ENCODE measurements at places on chromosomes 3 and 15.

DNA sequence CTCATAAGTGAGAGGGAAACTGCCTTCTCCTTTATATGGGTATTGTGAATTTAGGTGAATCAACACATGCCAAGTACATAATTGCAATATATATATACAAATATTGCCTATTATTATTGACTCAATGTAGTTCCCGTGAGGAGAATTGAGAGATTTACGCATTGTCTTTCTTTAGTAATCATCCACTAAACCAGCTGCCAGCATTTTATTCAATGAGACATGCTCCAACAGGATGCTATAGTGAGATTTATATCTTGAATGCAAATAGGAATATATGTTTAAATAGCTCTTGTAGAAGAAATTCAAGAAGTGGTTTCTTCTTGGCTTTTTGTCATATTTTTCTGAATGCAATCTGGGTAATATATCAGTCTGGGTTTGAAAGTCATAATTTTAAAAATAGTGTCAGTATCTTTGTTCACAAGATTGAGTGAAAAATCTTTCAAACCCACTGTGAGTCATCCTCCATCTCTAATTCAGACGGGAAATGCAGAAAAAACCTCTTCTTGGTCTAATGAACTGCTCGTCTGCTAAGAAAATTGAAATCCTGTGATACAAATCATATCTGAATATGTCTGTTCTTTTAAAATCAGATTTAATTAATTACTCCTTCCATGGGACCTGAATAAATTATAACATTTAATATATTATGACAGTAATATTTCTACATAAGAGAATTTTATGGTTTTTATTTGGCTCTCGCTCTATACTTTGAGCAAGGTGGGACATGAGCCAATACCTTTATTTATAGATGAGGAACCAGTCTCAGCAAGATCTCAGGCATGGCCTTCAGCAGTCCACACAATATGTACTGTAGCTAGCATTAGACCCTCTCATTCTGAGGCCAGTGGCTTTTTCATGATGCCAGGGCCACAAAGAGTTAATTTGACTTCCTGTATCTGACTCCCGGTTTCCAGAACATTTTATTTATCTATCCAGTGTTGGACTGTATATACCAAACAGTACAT is 516.0 kb downstream of the GABRG3 start:
- DNase-seq, result no peak

DNA sequence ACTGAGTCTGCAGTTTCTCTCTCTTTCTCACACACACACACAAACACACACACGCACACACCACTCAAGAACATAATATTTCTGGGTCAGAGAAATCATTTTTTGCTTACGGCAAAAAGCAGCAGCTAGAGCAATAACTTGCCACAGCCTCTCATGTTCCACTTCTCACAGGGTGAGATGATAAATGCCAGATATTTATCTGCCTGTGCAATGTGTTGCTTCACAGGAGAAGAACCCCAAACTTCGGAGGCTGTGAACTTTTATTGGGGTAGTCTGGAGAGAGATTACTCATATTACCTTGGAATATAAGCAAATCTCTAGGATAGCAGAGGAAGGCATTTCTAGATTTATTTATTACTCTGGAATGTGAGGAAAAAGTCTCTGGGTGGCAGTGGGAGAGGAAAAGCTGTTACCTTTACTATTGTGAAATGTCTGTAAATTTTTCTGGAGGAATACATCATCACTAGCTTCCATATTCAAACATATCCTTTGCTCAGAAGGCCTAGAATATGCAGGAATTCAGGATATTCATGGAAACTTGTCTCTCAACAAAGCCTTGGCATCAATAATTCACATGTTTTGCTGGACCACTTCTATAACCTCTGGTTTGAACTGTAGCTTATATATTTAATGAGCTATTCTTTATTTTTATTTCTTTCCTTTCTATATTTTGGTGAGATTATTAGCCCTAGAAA is 369.2 kb downstream of the NSUN3 start:
- no peak for DNase-seq

DNA sequence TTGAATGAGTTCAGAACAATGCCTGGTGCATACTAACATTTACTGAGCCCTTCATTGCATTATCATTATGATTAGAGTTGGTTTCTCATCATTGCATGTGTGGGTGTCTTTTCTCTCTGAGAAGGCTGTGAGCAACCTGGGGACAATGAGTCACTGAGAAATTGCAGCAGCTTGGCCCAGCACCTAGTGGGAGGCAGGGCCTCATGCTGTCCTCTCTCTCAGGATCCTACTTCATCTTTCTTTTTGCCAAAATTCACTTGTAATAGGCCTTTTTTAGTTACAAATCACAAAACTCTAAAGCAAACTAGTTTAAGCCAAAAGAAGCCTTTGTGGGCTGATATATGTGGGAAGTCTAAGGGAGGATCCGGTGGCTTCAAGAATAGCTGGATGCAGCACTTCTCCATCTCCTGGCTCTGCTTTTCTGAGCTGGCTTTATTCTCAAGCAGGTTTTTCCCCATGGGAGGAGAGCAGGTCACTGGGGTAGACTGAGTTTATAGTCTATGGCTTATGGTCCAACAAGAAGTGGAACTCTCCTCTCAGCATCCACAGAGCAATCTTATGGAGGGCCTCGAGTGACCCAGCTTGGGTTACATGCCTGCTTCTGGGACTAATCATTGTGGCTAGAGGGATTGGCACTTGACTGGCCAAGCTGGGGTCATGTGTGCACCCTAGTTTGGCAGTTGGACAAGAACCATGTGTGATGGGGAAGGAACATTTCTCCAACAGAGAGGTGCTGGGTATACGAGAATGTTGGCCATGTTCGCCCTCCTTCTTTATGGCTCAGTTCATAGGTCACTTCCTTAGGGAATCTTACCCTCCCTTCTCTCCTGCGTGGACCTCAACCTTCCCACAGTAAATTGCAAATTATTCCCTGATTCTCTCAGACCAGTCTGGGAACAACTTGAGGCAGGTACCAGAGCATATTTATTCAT is 8.7 kb upstream of the CAMK1 start:
- DNase-seq, result peak; percentile 36

DNA sequence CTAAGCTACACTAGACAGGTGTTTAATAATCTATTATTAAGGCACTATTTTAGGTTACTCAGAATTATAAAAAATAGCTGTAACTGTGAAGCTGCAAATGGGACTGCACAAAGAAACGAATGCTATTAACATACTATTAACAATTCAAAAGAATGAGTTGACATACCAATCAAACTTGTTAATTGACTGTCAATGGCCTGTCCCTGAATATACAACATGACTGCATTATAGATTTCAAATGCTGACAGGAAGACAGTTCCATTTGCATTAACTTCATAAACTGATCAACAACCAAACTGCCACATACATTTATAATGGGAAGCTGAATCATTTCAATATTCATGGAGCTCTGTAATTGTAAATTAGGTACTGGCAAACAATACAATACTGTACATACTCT is 169.0 kb upstream of the NANOGP8 start:
- no peak for DNase-seq

GRCh38 chr3:57948781-57949242 is 59.4 kb upstream of the FLNB start:
- no peak for DNase-seq

DNA sequence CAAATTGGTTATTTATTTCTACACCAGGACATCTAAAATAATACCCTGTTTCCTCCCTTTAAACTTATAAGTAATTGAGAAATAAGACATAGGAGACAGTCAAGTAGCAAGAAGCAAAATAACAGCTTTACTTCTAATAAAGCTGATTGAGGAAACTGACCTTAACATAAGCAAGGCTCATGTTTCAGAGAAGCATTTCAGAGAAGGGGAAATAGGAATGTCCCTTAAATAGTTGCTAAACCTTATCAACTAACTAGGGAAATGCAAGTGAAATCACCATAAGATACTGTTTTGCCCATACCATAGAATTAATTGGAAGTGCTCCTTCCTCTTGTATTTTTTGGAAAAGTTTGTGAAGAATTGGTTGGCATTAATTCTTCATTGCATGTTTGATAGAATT is 84.9 kb downstream of the B3GALNT1 start:
- no peak for DNase-seq

DNA sequence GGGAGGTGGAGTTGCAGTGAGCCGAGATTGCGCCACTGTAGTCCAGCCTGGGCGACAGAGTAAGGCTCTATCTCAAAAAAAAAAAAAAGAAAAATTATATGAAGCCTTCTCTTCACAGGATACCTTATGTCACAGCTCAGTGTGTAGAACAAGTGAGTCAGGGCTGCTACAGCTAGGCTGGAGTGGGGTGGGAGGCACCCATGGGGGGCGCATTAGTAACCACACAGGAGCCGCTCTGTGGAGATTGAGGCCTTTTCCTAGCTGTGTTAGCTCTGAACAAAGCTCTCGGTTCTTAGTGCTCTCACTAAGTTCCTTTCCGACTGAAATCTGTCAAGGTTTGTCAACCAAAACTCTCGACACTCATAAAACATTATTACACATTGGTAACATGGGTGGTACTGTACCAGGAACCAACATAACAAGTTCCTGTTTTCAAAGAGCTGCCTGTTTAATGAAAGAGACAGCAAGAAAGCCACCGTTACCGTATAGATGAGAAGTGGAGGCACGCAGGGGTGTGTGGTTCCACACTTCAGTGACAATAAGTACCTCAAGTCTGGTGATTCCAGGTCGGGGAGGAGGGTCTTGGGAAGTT is 4.5 kb downstream of the LRRC31 start:
- DNase-seq, result no peak

- DNase-seq, result no peak
These were observed 2.7 kb downstream of the CERS3 start for GRCh38 chr15:100526027-100526481.

GRCh38 chr3:30664884-30665283 is 58.5 kb downstream of the TGFBR2 start:
- no peak for DNase-seq

DNA sequence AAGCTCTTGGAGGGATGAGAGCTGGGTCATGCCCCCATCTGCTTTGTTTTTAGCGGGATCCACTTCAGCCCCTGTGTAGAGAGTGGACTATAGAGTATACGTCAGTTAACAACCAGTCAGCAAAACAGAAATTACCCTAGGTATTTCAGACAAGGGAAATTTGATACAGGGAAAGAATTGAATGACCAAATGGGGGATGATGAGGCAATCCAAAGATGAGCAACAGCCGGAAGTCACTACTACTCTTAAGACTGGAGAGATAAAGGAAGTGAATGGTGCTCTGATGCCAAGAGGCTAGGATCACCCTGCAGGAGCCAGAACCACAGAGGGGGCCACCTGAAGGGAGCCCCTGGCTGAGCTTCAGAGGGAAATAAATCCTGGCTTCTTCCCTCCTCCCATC is 1.7 kb upstream of the GPR62 start:
- DNase-seq, result no peak

- DNase-seq, result no peak
These were observed 111.1 kb upstream of the CBLB start for GRCh38 chr3:105979961-105980360.

GRCh38 chr3:134027631-134028030 is 2.1 kb downstream of the SLCO2A1 start:
- no peak for DNase-seq

DNA sequence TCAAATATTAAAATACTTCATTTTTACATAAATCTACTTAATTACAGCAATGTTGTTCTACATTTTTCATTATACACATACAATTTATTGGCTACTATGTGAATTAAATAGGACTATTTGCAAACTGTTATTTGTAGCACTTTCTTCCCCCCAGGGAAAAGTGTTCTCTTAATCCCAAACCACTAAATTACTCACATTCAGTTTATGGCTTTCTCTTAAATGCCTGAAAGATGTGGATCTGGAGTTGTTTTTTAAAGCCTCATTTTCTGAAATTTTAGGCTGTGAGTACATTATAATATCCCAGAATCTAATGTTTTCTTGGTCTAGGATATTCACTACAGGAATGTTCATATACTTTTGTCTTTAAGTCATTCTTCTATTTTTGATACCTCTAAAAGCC is 32.7 kb downstream of the PRTG start:
- DNase-seq, result no peak

- no peak for DNase-seq
These were observed 96.6 kb downstream of the LRRC3B start for GRCh38 chr3:26719134-26719533.

GRCh38 chr3:71977525-71977924 is 192.6 kb upstream of the PROK2 start:
- DNase-seq, result no peak

- no peak for DNase-seq
These were observed 129.8 kb upstream of the GBE1 start for GRCh38 chr3:81891055-81891895.

DNA sequence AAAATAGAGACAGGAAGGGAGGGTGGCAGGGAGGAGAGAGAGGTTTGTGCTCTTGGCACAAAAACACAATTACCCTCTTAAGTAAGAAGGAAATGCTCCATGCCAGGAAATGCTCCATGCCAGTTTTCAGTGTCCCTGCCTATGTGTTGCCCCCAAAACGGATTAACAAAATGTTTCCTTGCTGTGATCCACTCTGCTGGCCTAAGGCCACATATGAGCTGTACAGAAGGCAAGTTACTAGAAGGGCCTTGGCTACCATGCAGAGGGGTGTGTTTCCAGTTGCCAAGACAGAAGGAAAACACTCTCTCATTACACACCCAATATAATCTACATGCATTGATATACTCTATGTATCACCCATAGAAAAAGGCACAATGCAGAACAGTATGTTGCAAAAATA is 98.2 kb upstream of the PTPRG start:
- no peak for DNase-seq

- DNase-seq, result no peak
These were observed 127.9 kb downstream of the SLC9A9 start for GRCh38 chr3:143720381-143720780.

- DNase-seq, result no peak
These were observed 73.9 kb downstream of the ATP10A start for GRCh38 chr15:25789211-25789610.

DNA sequence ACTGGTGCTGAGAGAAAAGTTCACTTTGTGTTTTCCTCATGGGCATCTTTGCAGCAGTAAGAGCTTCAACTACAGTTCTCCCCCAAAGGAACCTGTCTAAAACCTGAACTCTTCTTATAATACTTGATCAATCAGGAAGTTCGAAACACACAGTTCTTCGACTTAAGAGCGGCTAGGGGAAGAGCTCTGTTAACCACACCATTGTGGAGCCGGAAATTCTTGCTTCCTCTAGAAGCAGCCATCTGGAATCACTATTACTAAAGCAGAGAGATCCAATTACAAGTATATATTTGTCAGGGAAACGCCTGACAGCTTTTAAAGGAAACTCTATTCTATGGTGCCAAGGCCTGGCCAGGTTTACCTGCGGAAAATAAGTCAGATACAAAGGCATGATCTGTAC is 337.3 kb upstream of the CBLB start:
- DNase-seq, result no peak

GRCh38 chr15:83784975-83785374 is 131.1 kb downstream of the ADAMTSL3 start:
- DNase-seq, result no peak

DNA sequence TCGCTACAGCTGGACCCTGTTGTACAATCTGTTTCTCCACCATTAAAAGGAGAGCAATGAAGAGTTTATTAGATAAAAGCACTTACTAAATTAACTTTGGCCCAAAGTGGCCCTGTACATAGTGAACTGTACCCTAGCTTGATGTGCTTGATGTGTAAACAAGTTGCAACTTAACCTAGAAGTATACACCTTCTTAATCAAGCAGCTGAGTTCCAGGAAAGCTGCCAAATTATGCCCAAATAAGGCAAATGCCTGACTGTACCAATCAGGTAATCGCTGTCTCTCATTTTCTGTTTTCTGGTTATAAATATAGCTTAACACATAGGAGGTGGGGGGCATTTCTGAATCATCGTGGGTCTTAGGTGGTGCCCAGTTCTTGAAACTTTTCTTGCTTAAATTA is 704.8 kb upstream of the CBLB start:
- DNase-seq, result no peak

Measured in stimulated activated CD8-positive, alpha-beta memory T cell treated with anti-CD3 and anti-CD28 coated beads, Interleukin-4, amount 100 ng/mL, for 4 hours (primary cell).